Cerebellar nuclear complex (tissue), 1 donor: ENCODE measurements at places on chromosomes 1 and 21.

GRCh38 chr1:94490556-94490955 lies 51.0 kb downstream of the F3 start:
- DNase-seq: no peak

- DNase-seq: no peak
Measured at GRCh38 chr1:6614019-6614928, 743 bp downstream of the PHF13 start.

DNA sequence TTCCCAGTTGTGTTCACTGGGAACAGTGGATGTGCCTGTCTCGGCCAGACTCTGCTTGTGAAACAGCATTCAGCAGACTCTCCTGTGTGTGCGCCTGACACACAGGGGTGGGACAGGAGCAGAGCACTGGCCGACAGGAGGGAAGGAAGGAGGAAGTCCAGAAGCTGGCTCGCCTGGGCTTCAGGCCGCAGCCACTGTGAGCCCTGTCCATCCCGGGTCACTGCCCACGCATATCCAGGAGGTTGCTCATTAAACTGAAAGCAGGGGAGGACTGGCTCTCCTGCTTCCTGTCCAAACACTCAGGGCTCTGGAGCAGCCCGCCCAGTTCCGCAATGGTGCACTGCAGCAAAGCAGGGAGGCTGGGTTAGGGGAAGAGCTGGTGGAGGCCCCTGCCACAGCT lies 218.7 kb upstream of the VAMP3 start:
- no peak for DNase-seq

- no peak for DNase-seq
Measured at GRCh38 chr1:109989506-109990301, 5.1 kb downstream of the AHCYL1 start.

DNA sequence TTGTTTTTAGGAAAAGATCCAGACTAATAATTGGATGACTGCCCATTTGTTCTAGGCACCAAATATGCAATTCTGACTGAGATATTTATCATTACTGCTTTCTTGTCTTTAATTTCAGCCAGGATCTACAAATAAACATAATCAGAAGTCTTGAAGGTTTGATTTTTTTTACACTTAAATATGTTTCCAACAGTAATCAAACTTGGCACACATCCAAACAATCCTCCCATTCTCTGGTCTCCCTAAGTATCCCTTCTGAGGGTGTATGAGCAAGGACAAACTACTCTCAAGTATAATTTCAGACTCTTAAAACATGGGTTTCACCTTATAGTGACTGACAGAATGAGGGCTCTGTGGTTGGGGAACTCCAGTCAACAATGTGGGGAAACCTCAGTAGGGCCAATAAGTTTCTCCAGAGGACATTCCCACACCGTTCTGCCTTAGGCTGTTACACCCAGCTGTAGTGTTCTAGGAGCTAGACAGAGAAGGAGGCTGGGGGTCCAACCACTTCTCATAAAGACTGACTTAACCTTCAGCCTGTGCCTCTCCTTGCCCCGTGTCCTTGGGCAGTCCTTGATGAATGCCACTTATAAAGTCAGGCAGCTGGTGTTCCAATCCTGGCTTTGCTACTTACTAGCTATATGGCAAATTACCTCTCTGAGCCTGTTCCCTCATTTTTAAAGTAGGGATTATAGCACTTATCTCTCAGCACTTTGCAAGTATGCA lies 1.5 kb upstream of the PALMD start:
- DNase-seq: no peak

- no peak for DNase-seq
Measured at GRCh38 chr1:46113948-46114347, 18.5 kb downstream of the PIK3R3 start.

DNA sequence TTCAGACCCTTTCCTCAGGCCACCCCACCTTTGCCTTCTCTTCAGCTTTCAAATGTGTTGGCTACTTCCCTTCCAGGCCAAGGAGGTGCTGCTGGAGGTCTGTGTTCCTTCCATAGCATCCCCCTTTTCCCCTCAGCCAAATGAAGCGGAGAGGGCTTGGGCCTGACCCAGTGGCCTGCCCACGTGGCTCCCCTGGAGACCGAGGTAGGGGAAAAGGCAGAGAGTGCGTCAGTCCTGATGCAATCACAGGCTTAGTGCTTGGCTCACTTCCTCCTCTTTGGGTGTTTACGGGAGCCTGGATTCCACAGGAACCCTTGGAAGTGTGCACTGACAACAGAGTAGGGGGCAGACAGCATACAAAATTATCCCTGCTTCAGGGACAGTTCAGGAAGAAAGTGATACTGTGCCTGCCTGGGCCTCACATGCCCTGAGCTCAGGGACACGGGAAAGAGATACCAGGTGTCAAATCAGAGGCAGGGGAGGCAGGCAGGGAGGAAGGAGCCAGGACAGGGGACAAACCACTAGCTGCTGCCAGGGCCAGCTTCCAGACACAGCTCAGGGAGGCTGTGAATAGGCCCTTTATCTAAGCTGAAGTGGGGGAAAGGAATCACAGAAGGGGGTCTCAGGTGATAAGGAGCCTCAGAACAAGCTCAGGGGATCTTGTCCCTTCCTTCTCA lies 16.6 kb upstream of the PTP4A2 start:
- DNase-seq: no peak

DNA sequence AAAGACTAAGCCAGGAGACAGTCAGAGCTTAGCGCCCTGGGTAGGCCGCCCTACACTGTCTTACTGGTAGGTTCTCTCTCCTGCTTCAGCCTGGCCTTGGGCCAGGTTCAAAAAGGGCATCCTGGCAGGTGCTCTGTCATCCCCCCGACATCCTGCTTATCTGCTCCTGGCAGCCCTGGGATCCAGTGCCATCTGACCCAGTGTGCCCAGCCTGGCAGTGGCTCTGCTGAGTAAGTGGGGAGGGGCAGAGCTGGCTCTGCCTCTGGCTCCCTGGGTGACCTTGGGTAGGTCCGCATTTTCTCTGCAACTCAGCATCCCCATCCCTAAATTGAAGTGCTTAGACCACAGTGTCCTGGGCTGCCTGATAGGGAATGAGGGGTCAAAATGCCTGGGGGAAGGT lies 549.9 kb downstream of the PTPRU start:
- no peak for DNase-seq

- DNase-seq: no peak
Measured at GRCh38 chr1:195236991-195237889, 1371.0 kb downstream of the KCNT2 start.

- DNase-seq: no peak
Measured at GRCh38 chr1:159088050-159088449, 11.5 kb upstream of the AIM2 start.
